ENCODE measurements at places on chromosomes 4 and X.

DNA sequence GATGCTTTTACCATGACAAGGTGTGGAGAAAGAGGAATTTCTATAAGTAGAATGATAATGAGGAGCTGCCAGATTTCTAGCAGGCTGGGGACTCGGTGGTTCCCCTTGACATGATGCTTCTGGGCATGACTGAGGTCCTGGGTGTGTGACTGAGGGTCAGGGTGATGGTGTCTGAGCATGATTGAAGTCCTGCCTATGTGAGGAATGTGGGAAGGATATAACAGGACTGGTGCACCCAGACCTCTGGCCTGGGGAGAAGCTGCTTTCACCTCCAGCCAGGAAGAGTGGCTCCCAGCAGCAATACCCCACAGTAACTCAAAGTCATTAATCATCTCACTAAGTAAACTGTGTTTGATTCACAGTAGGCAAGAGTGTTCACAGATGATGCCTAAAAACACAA is 17.4 kb downstream of the SORBS2 start:
- no peak for DNase-seq

DNA sequence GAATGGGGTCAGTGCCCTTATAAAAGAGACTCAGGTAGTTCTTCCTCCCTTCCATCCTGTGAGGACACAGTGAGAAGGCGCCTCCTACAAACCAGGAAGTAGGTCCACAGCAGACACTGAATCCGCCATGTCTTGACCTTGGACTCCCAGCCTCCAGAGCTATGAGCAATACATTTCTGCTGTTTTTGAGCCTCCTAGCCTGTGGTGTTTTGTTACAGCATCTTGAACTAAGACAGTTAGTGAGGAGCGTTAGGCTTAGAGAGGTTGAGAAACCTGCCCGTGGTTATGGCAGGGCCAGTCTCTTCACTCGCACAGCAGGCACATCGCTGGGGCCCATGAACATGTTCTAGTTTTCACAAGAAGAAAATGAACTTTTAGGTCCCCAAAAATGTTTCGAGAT is 19.7 kb downstream of the SHROOM2 start:
- no peak for DNase-seq

DNA sequence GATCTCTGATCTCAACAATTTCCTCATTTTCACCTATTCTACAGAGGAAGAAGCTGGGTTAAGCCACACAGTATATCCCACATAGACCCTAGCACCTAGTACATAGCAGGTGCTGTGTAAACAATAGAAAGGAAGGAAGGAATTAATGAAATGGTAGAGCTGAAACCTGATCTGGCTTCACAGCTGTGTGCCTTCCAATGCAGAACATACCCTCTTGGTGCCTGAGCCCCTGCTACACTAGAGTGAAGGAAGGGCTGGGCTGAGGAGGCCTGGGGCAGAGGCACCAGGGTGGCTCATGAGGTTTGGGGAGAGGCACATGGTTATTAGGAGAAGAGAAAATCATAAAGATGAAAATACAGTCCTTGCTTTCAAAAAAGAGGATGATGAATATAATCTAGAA is 21.3 kb downstream of the LRRC66 start:
- no peak for DNase-seq

DNA sequence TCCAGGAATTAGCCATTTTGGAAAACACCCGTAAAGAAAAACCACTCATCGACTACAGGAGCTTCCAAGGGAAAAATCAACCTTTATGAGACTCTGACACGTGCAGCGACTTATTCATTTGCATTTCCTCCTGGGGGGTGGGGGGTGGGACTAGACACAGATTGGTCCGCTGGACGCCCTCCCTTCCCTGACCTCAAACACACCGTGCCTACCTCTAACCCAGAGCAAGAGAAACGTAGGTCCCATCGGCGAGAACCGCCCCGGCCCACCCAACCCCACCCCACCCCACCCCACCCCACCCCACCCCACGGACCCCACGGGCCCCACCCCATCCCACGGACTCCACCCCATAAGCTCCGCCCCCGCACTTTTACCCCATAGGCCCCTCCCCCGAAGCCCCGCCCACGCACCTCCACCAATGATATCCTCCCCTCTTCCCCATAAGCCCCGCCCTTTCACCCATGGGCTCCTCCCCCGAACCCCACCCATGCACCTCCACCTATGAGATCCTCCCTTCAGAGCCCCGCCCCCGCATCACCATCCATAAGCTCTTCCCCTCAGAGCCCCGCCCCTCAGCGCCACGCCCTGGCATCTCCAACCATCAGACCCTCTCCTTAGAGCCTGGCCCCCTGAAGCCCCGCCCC is 1.1 kb downstream of the GTPBP6 start:
- no peak for DNase-seq

GRCh38 chr4:108155373-108155772 is 13.4 kb downstream of the LEF1 start:
- DNase-seq, result no peak
